AG08396 (cell line): ENCODE measurements at places on chromosomes 2 and 18.

DNA sequence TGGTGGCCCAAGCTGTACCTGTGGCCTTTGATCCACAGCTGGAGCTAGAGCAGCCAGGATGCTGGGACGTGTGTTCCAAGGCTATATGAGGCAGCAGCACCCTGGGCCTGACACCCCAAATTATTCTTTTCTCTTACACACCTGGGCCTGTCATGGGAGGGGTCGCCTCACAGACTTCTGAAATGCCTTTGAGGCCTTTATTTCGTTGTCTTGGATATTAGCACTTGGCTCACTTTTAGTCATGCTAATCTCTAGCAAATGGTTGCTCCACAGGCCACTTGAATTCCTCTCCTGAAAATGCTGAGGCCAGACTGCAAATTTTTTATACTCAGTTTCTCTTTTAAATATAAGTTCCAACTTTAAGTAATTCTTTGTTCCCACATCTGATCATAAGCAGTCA lies 22.0 kb upstream of the IL1R2 start:
- no peak for DNase-seq

- DNase-seq = no peak
These were observed 311.5 kb downstream of the DLGAP1 start for GRCh38 chr18:4143585-4143984.

DNA sequence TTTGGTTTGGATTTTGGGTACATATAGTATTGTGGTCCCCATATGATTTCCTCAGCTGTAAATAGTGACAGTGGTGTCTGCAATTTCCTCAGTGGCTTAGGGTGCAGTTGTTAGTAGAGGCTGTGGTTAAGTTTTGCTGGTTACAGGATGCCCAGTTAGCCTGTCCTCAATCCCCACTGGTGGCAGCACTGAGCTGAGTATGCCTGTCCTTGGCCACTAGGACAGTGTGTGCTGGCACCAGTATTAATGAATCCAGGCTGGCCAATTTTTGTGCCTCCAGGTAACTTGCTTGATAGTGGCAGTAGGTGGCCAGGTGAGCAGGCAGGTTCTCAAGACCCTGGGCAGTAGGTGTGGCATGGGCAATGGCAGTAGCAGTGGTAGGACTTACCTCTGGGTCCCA lies 973.1 kb downstream of the TMEM182 start:
- no peak for DNase-seq

DNA sequence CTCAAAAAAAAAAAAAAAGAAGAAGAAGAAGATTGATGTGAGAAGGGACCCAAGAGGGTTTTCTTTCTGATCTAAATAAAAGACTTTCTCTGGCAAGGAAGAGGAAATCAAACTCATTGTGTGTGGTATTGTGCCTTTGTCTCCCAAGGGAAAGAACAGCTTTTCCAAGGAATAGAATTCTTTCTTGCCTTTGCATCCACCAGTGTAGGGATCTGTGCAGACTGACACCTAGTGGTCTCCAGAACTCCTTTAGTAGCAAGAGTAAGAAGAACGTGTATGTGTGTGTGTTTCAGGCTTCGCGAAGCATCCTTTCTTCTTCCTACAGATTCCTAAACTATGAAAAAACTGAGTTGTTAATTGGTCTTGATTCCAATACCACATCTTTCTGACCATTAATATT lies 33.5 kb upstream of the CRIM1 start:
- peak; percentile 27 for DNase-seq

GRCh38 chr2:50231510-50231909 lies 800.4 kb downstream of the NRXN1 start:
- DNase-seq = no peak

DNA sequence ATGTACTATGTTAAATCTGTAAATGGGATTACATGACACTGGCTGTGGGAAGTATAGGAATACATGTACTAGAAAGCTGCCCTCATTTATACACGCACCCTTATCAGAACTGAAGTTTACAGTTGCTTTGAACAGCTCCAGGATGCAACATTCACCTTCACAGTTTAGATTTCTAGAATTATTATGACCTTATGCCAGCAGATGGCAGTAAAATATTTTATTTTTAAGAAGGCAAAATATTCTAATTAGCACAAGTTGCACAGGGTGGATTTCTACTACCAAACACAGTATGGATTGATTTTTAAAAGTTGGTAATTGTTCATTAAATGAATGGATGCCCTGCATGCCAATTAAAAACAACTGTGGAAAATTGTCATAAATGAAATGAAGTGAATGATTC lies 670.4 kb downstream of the KCNJ3 start:
- DNase-seq = no peak

- no peak for DNase-seq
These were observed 46.4 kb downstream of the HS1BP3 start for GRCh38 chr2:20604401-20604911.

- no peak for DNase-seq
These were observed 86.8 kb upstream of the TFPI start for GRCh38 chr2:187640926-187641510.

GRCh38 chr2:223215254-223215516 lies 163.2 kb downstream of the KCNE4 start:
- no peak for DNase-seq

GRCh38 chr2:240765007-240765406 lies 55.0 kb downstream of the KIF1A start:
- DNase-seq = no peak

GRCh38 chr2:120984452-120985173 lies 248.9 kb downstream of the GLI2 start:
- DNase-seq = no peak

DNA sequence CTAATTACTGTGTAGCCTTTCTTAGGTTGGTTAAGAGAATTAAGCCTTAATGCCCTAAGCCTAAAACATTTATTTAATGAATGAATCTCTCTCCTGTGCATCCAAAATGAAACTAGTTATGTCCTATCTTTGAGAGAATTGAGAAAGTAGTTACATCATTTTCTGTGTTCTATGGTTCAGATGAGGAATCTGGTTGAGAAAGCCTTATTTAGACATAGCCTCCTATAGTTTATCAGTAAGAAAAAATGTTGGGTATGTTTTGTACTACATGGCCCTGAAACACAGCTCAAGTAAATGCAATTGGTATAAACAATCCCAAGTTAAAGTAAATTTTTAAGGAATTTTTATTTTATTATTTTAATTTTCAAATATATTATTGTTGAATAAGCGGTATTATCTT lies 25.9 kb upstream of the RAMP1 start:
- no peak for DNase-seq

GRCh38 chr18:58838165-58838860 lies 26.4 kb upstream of the ZNF532 start:
- no peak for DNase-seq

DNA sequence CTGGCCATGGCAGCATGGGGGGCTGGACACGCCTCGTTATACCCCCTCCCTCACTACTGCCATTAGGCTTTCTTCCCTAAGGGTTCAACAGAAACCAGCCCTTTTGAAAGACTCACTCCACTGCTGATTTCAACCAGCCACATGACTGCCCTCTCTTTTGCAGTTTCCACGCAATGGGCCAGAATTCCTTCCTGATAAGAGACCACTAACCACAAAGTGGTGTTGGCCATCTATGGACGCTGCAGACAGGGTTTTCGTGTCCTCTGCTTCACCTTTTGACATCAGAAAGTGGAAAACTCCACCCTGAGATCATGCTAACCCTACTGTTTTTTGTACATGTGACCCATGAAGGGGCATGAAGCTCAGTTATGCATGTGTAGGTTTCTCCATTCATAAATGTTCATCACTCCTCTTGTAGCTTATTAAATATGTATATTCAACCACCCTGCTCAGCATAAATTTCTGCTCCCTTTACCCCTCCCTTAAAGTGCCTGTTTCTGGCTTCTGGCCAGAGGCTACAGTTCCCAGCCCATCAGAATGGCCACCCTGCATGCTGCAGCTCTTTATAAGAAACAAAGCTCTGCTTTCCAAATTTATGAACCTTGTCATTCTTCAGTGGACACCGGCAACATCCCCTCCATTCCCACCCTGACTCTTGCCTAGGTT lies 106.6 kb upstream of the MSH6 start:
- no peak for DNase-seq

DNA sequence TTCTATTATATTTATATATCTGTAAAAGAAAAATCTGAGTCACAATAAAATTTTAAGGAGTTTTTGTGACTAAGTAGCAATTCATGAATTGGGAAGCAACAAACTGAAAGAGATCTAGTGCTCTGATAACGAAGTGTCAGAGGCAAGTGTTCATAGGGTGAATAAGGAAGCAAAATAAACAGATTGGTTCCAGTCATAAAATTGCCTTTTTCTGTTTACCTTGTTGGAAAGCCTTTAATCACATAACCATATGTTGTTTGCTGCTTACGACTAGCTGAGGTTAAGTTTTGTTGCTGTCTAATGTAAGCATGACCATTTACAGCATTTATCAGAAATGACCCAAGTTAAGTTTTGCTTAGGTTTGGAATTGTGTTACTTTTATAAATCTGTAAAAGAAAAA lies 358.9 kb downstream of the ARL6IP6 start:
- no peak for DNase-seq
